ENCODE measurements at places on chromosomes 1 and 21. TPM values are rescaled to one million over a fixed set of nuclear protein-coding genes. Genes with fewer than 3 reads are reported as not detected.

- DNase-seq, result no peak
Observed at GRCh38 chr1:40381268-40382107, 8.0 kb downstream of the SMAP2 start.

- peak; percentile 63 for DNase-seq
Observed at GRCh38 chr1:207027206-207027777, 5.3 kb downstream of the C1orf116 start.

DNA sequence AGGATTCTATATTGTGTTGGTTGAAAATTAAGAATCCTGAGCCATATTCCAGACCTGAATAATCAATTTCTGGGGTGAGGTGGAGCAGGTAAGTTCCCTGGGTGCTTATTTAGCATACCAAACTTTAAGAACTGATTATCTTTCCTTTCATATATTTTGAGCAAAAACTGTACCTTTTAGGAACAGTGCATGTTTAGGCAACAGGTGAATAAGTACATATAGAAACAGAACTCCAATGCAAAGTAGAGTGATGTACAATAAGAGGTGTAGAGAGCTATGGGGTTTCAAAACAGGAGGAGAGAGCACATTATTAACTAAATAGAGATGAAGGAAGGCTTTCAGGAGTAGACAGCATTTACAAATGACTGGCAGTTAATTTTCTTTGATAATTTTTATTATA lies 28.7 kb downstream of the TMED5 start:
- DNase-seq, result no peak

DNA sequence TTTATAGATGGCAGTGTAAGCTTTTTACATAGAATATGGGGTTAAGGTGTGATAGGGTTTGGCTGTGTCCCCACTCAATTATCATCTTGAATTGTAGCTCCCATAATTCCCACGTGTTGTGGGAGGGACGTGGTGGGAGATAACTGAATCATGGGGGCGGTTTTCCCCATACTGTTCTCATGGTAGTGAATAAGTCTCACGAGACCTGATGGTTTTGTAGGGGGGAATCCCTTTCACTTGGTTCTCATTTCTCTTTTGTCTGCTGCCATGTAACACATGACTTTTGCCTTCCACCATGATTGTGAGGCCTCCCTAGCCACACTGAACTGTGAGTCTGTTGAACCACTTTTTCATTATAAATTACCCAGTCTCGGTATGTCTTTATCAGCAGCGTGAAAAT lies 290.3 kb upstream of the B3GALT2 start:
- no peak for DNase-seq

Gene PTCH2
- polyA plus RNA-seq, result 2.5 TPM

GRCh38 chr1:154186852-154187501 lies 4.9 kb downstream of the TPM3 start:
- DNase-seq, result peak; percentile 24

DNA sequence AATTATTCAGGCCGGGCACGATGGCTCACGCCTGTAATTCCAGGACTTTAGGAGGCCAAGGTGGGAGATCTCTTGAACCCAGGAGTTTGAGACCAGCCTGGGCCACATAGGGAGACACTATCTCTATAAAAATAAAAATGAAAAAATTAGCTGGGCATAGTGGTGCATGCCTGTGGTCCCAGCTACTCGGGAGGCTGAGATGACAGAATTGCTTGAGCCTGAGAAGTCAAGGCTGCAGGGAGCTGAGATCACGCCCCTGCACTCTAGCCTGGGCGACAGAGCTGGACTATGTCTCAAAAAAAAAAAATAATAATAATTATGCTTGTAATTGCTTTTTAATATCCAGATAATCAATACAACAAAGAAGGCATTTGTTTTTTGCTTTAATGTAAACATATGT lies 91.3 kb downstream of the RIPK4 start:
- no peak for DNase-seq

Gene OVAAL
- not detected for polyA plus RNA-seq

GRCh38 chr1:214440219-214440965 lies 111.0 kb downstream of the PTPN14 start:
- DNase-seq, result no peak

Gene LCA5L
- 1.8 TPM for polyA plus RNA-seq

Gene SH3BGR
- 2.5 TPM for polyA plus RNA-seq

DNA sequence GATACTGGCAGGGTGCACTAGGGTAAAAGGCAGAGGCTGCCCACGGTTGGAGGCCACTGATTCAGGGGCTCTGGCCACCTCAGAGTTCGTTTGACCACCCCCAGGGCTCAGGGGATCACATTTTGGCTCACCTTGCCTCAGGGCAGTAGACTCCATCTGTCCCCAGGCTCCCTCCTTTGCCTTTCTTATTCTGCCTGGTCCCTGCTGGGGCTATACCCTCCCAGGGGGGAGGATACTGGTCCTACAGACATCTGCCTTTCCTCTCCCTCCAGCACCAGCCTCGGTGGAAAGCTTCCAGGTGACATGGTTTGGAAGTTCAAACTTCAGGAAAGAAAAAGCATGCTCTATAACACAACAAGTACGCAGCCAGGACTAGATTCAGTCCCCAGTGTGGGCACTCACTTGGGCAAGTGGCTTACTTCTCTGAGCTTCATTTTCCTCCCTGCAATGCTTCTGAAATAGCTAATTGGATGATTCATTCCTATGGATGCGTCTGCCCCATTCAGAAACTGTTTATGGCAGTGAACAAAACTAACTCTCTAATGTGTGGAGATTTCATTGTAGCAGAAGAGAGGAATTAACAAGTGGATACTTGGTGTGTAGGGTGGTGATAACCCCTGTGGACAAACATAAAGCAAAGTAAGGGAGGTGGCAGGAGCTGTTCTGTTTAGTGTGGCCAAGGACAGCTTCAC lies 154.8 kb downstream of the TRABD2B start:
- no peak for DNase-seq

DNA sequence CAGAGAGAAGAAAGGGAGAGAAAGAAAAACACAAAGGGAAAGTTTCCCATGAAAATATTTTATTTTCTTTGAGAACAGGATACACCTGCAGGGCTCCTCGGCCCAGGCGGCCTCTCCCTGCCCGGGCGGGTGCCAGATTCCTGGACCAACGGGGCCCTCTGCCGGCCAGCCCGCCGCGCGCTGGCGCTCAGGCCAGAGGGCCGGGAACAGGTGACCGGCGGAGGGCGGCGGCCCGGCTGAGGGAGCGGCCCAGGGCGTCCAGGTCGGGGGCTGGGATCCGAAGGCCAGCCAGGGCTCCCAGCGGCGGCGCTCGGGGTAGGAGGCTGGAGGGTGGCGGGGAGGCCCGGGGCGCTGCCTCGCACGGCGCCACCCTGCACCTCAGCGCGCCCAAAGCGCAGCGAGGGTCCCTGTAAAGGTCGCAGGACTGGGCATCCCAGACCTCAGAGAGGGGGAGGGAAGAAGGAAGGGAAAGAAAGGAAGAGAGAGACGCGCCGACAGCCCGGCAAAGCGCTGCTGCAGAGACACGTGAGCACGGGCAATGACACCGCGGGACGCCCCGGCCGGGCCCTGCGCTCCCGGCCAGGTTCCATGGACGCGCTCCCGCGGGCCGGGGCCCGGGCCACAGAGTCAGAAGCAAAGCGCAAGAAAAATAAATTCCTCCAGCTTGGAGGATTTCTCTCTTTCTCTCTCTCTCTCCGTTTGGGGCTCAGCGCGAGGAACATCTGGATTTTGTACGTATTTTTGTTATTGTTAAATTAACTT lies 927 bp downstream of the WNT9A start:
- peak; percentile 91 for DNase-seq

Gene TIPRL
- polyA plus RNA-seq, result 44.2 TPM

Gene IGSF21
- not detected for polyA plus RNA-seq

Gene OR2T2
- not detected for polyA plus RNA-seq

- DNase-seq, result no peak
Observed at GRCh38 chr1:89771991-89772560, 48.8 kb upstream of the LRRC8D start.

Gene KRTAP19-1
- polyA plus RNA-seq, result not detected

- no peak for DNase-seq
Observed at GRCh38 chr1:161722406-161722805, 1.1 kb downstream of the FCRLB start.

DNA sequence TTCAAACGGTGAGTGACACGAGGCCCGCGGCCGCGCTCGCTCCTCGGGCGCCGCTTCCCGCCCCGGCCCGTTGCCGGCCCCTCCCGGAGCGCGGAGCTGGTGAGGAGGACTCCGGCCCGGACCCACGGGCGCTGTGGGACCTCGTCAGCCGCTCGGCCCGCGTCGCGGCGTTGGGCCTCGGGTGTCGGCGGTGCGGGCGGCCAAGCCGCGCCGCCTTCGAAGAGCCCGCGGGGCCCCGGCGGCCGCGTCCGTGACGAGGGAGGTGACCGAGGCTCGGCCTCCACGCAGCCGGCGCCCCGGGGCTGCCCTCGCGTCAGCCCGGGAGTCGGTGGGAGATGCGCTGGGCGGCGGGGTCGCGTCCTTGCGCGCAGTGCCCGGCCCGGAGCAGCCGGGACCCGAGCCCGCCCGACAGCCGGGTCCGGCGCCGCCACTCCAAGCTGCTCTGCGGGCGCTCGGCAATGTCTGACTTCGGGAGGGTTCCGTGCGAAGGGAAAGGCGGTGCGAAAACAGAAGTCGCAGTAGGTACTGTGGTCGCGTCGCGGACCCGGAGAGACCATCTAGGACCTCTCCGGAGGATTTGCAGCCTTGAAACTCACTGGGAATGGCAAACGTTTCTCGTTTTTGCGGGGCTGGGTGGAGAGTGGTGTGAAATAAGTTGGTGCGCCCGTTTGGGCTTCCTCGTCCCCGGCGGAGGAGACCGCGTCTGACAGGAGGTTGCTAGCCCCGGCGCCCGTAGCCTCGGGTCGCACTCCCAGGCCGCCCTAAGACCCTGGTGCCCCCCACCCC lies 829 bp downstream of the SPEN start:
- DNase-seq, result peak; percentile 58

Gene SH3BP5L
- polyA plus RNA-seq, result 5.3 TPM

- DNase-seq, result no peak
Observed at GRCh38 chr1:201774224-201774982, 54.6 kb upstream of the IPO9 start.

DNA sequence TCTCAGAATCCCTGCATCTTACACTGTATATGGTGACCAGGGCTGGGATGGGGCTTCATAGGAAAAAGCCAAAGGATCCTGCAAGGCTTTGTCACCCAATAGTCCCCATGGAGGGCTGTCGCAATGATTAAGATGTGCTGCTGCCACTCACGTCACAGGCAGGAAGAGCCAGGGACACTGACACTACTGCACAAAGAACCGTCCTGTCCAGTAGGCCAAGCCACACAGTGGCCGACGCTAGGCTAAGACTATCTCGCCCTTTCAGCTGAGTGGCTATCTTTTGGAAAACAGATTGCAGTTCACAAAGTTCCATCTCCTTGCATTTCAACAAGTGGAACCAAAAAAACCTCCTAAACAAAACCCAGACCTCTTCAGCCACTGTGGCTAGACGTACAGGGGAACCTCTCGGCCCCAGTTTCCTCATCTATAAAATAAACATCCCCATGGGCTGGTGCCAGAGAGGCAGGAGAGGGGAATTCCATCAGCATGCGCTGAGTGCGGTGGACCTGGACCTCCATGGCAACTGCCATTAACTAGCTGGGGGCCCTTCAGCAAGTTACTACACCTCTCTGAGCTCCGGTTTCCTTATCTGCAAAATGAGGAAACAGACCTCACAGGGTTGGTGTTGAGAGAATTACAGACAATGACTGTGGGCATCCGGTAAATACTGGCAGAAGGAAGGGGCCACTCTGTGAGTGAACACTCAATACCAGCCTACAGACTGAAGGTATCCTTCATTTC lies 8.7 kb downstream of the CAPZB start:
- no peak for DNase-seq

- no peak for DNase-seq
Observed at GRCh38 chr1:229567109-229567868, 8.8 kb upstream of the ABCB10 start.

DNA sequence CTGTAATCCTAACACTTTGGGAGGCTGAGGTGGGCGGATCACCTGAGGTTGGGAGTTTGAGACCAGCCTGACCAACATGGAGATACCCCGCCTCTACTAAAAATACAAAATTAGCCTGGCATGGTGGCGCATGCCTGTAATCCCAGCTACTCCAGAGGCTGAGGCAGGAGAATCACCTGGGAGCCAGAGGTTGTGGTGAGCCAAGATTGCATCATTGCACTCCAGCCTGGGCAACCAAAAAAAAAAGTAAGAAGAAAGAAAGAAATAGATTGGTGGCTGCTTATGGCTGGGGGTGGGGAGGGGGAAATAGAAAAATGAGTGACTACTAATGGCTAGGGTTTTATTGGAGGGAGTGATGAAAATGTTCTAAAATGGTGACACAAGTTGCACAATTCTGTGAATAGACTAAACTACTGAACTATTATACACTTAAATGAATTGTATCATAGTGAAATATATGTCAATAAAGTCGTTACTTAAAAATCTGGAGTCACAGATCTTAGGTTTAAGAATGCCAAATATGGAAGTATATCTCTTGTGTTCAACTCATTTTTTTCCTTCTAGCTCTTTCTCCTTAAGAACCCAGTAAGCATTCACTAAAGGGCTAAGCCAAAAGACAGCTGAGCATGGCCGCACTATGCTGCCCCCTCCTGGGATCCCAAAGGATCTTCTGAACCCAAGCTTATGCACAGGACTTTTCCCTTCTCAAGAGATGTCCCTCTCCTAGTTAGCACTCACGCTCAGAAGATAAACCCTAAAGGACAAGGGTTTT lies 3.2 kb upstream of the NPL start:
- DNase-seq, result peak; percentile 79

Data from hepatocyte (in vitro differentiated cells).